ENCODE measurements at places on chromosomes 16 and 17.

GRCh38 chr16:51159296-51159695 is 8.2 kb upstream of the SALL1 start:
- no peak for DNase-seq

- no peak for DNase-seq
Measured at GRCh38 chr17:39405436-39405835, 4.0 kb upstream of the FBXL20 start.

- peak; percentile 63 for DNase-seq
Measured at GRCh38 chr17:67378454-67379250, 1.6 kb downstream of the PITPNC1 start.

DNA sequence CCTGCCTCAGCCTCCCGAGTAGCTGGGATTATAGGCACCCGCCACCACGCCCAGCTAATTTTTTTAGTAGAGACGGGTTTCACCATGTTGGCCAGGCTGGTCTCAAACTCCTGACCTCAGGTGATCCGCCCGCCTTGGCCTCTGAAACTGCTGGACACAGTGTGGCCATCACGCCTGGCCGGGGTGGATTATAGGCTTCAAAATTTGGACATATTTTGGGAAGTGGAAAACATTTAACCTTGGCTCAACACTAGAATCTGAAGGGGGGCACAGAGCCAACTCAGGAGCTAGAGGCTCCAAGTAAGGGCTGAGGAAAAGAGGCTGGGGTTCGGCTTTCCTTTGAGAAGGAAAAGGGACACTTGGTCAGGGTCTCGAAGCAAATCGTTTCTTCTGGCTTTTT is 2.2 kb upstream of the CDK5R1 start:
- DNase-seq: no peak

DNA sequence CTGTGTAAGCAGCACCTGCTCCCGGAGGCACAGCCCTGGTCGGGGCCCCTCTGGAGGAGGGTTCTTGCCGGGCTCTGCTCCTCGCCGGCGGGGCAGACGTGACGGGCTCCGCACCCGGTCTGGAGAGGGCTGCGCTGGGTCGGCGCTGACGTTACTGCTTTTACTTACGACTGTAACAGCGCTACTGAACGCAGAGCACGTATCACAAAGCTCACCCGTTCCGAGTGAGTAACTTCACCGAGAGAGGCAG is 1.3 kb upstream of the RAB40C start:
- peak; percentile 31 for DNase-seq

DNA sequence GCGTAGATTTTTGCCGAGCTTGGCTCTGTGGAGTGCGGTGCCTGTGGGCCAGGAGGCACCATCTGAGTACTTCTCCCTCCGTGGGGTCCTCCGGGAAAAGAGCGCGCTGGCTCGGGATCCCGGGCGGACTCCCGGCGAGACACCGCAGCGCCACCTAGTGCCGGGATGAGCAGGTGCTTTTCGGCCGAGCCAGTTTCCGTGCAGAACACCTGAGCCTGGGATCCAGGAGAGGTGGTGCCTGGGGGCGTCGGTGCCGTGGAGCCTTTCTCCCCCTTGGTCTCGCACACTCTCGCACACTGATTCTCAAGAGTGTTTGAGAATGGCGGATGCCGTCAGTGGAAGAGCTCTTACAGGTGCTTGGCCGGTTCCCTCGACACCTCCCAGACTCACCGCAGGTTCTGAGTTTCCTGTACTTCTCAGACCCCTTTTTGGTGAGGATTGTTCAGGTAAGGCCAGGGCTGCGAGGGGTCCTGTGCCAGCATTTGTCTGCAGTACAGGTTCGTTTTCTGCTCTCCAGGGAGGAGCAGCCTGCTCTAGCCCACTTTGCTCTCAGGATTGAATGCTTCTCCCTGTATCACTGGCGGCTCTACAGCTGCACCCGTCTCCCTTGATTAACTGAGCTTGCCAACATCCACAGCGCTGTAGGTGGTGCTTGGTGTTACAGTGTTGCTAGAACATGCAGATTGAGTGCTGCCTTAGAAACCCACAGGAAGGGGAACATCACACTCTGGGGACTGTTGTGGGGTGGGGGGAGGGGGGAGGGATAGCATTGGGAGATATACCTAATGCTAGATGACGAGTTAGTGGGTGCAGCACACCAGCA is 23.3 kb downstream of the TBCD start:
- DNase-seq: peak; percentile 34

DNA sequence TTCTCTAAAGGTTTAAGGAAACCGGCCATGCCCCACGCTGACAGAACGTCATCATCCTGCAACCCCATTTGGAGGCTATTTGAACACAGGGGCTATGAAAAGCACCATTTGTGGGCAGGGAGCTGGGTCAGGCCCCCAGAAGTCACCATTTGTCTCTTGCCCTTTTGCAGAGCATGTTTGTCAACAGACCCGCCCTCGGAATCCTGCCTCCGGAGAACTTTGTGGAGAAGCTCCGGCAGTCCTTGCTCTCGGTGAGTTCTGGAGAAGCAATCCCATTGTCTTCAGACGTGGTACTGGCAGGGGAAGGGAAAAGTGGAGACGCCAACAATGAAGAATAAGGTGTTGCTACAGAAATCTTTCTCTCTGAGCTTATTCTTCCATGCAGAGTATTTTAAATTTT is 33.5 kb downstream of the TMEM186 start:
- DNase-seq: no peak

- DNase-seq: no peak
Measured at GRCh38 chr16:56990407-56991286, 1.3 kb downstream of the NLRC5 start.

- DNase-seq: peak; percentile 0
Measured at GRCh38 chr16:69182730-69183416, 4.1 kb upstream of the SNTB2 start.

- no peak for DNase-seq
Measured at GRCh38 chr17:35716897-35717465, 14.5 kb upstream of the RASL10B start.

GRCh38 chr17:29968271-29968670 is 26.8 kb downstream of the EFCAB5 start:
- DNase-seq: no peak

- no peak for DNase-seq
Measured at GRCh38 chr16:67105246-67105645, 4.5 kb upstream of the PHAF1 start.

GRCh38 chr16:66382171-66382965 is 15.9 kb downstream of the CDH5 start:
- no peak for DNase-seq

DNA sequence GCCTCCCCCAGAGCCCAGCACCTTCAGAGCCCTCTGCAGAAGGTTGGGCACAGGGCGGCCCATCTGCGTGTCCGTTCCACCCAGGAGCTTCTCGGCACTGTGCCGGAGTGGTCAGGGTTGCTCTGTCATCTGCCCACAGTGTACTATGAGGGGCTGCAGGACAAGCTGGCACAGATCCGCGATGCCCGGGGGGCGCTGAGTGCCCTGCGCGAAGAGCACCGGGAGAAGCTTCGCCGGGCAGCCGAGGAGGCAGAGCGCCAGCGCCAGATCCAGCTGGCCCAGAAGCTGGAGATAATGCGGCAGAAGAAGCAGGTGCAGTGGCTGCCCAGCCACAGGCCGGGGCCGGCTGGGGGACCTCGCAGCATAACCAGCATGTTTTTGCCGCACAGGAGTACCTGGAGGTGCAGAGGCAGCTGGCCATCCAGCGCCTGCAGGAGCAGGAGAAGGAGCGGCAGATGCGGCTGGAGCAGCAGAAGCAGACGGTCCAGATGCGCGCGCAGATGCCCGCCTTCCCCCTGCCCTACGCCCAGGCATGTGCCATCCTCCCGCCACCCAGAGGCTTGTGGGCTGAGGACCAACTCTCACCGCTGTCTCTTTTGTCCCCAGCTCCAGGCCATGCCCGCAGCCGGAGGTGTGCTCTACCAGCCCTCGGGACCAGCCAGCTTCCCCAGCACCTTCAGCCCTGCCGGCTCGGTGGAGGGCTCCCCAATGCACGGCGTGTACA is 6.8 kb upstream of the MRPL12 start:
- no peak for DNase-seq

DNA sequence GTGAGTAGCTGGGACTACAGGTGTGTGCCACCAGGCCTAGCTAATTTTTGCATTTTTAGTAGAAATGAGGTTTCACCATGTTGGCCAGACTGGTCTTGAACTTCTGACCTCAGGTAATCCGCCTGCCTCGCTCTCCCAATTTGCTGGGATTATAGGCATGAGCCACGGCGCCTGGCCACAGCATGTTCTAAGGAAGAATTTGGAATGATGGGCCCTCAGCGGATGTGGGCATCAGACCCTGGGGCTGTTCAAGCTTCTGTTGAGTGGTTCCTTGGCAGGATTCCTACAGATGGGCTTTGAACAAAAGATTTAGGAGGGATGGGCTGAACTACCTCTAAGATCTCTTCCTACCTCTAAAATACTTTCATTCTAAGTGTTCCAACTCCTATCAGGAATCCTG is 4.1 kb downstream of the PRPSAP2 start:
- DNase-seq: no peak

- DNase-seq: no peak
Measured at GRCh38 chr17:32917081-32917480, 10.9 kb upstream of the TMEM98 start.

- peak; percentile 22 for DNase-seq
Measured at GRCh38 chr17:72529386-72529785, 408.6 kb downstream of the SOX9 start.

DNA sequence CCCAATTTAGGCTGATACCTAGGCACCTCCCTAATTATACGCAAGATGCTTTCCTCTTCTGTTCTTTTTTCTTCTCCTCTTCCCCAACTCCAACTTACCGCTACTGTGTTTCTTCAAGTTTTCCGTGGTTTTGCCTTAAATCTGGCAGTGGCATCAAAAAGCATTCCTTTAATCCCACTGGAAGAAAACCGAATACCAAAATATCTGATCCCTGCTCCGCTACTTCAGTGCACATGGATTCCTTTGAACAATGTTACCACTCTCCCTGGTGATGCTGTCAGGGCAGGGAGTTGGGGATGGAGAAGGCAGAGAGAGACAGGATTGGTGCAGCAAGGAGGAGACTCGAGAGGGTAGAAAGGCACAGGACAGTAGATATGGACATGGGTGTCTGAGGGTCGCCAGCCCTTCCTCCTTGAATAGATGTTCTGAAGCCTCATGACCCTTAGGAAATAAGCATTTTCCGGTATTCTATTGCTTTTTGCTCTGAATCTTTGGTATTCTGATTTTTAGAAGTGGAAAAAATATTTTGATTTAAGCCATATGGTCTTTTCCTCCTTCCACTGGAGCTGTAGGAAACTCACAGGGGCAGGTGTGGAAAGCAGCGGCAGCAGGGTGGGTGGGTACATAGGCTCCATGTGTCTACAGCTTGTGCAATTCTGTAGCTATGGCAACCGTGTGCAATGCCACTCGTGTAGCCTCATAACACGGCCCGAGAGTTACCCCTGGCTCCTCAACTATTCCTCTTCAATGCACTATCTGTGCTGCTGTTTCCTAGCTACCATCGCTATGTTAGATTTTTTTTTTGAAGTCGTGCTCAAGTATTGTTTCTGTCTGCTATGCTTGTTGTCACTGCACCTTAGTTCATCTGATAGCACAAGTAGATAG is 32.3 kb upstream of the TANC2 start:
- no peak for DNase-seq

DNA sequence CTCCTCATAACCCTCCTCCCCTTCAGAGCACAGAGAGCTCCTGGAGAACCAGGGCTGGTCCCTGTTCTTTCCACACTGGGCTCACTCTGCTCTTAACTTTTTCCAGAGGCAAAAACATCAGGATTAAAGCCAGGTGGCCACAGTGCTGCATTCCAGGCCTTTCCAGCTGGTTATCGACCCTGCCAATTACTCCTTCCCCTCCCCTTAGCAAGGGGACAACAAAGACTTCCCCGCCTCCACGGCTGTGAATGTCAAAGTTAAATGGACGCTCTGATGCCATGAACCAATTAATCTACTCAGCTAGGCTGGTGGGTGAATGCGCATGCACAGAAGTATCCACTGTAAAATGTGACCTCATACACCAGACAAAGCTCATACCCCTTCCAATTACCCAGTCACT is 23.1 kb downstream of the ACLY start:
- DNase-seq: no peak

DNA sequence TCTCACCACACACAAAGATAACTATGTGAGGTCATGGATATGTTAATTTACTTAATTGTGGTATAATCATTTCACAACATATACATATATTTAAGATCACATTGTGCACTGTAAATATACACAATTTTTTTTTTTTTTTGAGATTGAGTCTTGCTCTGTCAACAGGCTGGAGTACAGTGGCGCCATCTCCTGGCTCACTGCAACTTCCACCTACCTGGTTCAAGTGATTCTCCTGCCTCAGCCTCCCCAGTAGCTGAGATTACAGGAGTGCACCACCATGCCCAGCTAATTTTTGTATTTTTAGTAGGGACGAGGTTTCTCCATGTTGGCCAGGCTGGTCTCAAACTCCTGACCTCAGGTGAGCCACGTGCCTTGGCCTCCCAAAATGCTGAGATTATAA is 11.5 kb upstream of the PRSS54 start:
- DNase-seq: no peak

GRCh38 chr16:265711-266110 is 10.0 kb downstream of the RGS11 start:
- no peak for DNase-seq

DNA sequence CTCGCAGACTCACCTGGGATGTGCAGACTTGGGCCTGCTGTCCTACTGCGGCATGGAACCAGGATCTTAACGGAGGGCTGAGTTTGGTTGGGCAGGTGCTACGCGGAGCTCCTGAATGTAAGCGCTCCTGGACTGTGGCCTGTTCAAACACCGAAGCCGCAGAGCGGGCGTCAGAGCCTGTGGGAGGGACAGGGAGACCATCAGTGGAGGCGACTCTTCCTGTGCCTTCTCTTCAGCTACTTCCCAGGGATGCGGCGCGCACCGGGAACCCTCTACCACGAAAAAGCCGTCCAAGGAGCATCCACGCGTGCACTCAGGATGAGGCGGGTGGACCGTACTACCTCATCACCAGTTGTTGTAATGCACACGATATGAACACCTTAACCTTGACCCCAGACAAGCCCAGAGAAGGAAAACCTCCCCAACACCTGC is 2.0 kb downstream of the USP36 start:
- DNase-seq: peak; percentile 79

- no peak for DNase-seq
Measured at GRCh38 chr16:9327253-9327652, 235.8 kb downstream of the HAPSTR1 start.

DNA sequence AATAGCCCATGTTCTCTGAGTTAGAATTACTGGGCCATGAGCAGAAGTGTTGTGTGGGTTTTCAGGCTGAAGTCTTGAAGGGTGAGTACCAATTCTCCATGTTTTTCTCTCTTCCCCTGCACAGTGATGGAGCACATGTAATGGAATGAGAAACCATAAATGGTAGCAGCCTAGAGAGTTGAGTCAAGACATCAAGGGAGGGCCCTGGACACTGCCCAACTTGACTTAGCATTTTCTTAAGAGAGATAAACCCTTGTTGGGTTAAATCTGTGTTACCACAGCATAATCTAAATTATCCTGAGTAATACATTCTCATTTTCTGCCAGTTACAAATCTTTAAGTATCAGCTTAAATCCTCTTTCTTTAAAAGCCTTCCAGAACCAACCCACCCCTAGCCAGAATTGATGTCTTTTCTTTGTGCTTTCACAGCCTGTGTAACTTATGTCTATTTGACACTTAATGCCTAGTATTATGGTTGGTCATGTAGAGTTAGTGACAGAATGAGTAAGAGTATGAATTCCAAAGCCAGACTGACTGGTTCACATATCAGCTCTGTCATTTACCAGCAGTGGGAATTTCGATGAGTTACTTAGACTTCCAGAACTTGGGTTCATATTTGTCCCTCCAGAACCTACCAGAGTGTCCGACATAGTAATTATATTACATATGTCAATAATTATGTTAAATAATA is 27.0 kb upstream of the RGS9 start:
- DNase-seq: no peak
